ENCODE measurements at places on chromosomes 1 and 21.

DNA sequence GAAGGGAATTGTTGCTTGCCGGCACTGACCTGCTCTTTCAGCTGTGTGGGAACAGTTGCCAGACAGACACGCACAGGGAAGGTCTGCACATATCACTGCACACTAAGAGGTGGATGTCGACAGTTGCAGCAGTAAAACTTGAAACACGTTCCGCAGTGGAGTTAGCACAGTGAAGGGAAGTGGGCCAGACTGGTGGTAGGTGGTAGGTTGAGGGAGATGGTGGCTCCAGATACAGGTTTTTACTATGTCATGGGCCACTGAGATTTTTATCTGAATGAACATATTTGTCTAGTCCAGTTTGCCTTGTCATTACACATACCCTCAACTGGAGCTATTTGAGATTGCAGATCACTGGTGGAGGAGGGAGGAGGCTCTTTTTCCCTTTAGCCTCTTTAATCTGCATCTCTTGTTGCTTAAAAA is 13.5 kb downstream of the MRPS6 start:
- DNase-seq = no peak

GRCh38 chr21:45834821-45835293 is 146.7 kb upstream of the COL6A1 start:
- no peak for DNase-seq

- no peak for DNase-seq
These were observed 8.2 kb downstream of the LPAR3 start for GRCh38 chr1:84884671-84885389.

- DNase-seq = no peak
These were observed 21.3 kb downstream of the UROD start for GRCh38 chr1:45033356-45033755.

GRCh38 chr1:228972576-228972975 is 237.3 kb downstream of the RHOU start:
- DNase-seq = no peak

DNA sequence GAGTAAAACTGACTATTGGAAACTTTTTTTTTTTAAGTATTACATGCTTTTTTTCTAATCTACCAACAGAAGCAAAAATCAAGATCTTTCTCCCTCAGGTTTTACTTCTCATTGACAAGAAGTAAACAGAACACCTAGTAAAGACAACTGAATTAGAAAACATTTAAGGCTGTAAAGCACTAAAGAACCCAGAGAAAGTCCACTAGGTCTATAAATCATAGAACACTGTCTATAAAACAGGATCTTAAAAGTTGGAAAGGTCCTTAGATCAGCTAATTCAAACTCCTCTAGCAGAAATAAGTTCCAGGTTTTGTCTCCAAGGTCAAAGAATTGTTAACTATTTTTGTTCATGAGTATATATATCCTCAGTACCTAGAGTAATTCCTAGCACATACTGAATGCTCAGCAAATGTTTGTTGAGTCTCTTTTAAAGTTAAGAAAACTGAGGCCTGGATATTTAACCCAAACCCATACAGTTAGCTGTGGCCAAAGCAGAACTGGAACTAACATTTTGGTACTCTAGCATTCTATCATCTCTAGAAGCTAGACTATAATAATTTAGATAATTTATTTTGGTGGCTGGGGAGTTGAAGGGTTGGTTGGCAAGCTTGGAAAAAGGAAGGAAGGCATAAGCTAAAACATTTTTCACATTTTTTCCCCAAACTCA is 3.0 kb downstream of the EPS15 start:
- DNase-seq = no peak

Measured in neural progenitor cell (in vitro differentiated cells).